ENCODE measurements at places on chromosomes 5 and 9.

GRCh38 chr5:124963236-124963919 lies 216.9 kb upstream of the ZNF608 start:
- DNase-seq: peak; percentile 82

DNA sequence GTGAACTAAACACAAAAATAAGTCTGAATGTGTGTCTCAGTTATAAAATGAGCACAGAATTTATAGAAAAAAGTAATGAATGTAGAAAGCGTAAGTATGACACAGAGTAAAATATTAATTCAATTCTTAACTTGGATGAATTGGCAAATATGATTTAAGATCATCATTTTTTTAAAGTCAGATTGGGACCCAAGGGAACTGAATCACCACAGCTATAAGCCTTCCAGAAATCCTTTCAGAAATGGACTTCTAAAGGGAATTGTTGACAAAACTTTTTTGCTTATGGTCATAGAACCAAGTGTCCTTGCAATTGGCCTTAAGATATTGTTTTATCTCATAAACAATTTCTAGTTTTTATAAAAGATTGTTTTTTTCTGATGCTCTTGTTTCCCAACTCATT lies 495.1 kb upstream of the DAB2 start:
- DNase-seq: no peak

- DNase-seq: no peak
Measured at GRCh38 chr9:72936266-72936665, 16.6 kb downstream of the ALDH1A1 start.

GRCh38 chr5:130032807-130033206 lies 128.5 kb downstream of the CHSY3 start:
- DNase-seq: no peak

DNA sequence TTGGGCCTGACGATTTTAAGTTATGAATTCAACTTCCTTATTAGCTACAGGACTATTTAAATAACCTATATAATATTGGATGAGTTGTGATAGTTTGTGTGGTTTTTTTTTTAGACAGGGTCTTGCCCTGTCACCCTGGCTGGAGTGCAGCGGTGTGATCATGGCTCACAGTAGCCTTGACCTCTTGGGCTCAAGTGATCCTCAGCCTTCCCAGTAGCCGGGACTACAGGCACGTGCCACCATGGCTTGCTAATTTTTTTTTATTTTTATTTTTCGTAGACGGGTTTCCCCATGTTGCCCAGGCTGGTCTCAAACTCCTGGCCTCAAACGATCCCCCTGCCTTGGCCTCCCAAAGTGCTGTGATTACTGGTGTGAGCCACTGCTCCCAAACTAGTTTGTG lies 17.6 kb downstream of the SPZ1 start:
- no peak for DNase-seq

DNA sequence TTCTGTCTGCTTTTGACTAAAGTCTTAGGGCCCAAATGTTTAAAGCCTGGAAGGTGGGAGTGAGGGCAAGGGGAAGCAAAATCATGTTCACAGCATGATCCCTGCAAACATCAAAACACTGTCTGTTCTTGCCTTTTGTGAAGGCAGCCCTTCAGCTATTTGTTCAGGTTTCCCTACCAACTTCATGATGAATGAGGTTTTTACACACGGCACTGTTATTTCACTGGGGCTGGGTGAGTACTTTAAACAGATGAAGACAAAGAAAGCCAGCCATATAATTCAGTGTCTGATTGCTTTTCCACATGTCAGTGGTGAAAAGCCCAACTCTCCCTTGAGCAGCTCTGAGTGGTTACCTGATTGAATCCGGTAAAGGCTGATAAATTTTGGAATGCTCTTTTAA lies 224.7 kb upstream of the GRAMD2B start:
- no peak for DNase-seq

- DNase-seq: no peak
Measured at GRCh38 chr9:109604781-109605180, 106.7 kb upstream of the PTPN3 start.

- DNase-seq: no peak
Measured at GRCh38 chr5:139091439-139092156, 106.6 kb downstream of the SIL1 start.

- DNase-seq: peak; percentile 65
Measured at GRCh38 chr9:109775516-109775915, 4.5 kb upstream of the PALM2AKAP2 start.

DNA sequence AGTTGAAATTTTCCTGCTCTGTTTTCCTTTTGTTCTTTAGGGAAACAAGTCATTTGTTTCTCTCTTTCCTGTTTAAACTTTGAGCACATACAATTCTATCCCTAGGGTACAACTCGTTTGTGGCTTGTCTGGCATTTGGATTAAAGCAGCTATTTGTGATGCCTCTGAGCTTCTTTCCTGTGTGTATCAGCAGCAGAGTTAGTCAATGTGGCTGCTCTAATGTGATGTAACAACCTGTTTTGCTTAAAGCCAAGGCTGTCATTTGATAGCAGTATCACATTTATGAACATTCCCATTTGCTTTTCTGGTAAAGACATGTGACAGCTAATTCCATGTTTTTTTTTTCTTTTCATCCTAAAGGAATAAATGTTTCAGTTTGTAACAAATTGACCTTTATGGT lies 314.3 kb upstream of the CHD1 start:
- DNase-seq: no peak

GRCh38 chr9:117400171-117400570 lies 14.7 kb downstream of the ASTN2 start:
- DNase-seq: no peak
